ENCODE measurements at places on chromosomes 3 and 15. TPM values are rescaled to one million over a fixed set of nuclear protein-coding genes. Genes with fewer than 3 reads are reported as not detected.

Gene DUOX2
- not detected for total RNA-seq

Gene TRPC1
- total RNA-seq: 33.1 TPM

Gene CIB2
- total RNA-seq: under 0.01 TPM

Gene DAPK2
- 7.0 TPM for total RNA-seq

Gene RBP2
- not detected for total RNA-seq

Gene ZBTB47
- 26.5 TPM for total RNA-seq

Gene MEX3B
- total RNA-seq: 2.0 TPM
